ENCODE measurements at places on chromosomes 12 and 14.

- DNase-seq, result no peak
Observed at GRCh38 chr14:65446159-65446558, 33.6 kb downstream of the FUT8 start.

GRCh38 chr14:103629503-103630121, 601 bp downstream of the KLC1 start:
- DNase-seq, result peak; percentile 21

DNA sequence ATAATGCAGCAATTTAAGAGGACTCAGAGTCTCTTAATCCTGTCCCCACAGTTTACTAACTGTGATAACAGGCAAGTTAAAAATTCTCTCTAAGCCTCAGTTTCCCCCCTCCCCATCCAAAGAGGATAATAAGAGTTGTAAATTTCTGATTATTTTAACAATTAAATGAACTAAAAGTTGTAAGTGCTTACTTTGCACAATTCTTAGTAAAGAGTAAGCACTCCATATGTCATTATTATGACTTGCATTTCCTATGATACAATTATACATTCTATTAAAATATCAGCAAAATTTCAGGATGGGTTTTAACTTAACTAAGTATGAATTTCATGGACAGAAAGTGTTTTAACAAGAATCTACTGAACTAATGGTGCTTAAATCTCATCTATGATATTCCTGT, 80.1 kb downstream of the NELL2 start:
- DNase-seq, result no peak

DNA sequence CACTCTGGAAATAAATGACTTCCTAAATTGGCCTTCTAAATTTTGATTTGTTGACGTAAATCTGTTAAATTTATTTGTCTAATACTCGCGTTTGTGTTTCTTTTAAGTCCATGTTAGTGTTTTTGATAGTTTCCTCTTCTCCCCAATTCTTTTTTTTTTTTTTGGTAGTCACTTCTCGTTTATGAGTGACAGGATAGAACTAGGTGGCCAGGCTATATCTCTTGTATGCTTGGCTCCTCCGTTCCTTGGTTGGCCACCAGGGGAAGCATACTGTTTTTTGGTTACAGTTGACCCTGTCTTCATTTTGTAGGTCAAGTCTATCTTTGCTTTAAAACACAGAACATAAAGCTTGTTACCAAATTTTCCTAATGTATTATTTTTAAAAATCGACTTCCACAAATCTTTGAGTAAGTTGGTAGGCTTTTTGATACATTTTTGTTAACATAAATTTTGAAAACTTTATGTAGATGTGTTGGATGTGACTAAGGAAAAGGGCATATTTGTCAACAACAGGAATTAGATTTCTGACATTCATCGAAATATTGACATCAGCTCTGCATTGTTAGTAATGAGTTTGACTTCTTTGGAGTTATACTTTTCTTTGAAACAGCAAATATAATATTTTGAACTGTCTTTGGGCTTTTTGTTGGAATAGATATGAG, 2.2 kb downstream of the RCOR1 start:
- peak; percentile 48 for DNase-seq

GRCh38 chr14:95313190-95313589, 6.5 kb downstream of the CLMN start:
- no peak for DNase-seq

GRCh38 chr12:132739600-132740312, 21.9 kb downstream of the ANKLE2 start:
- DNase-seq, result no peak
